Karpas-422 (cell line): ENCODE measurements at places on chromosomes 1 and 21.

- no peak for DNase-seq
- no peaks in the 10 kb centered on the region for H3K36me3 ChIP-seq
- H3K27ac ChIP-seq, result no peak overlapping the region
Measured at GRCh38 chr21:33787431-33787830, 128.2 kb downstream of the ATP5PO start.

- no peaks in the 10 kb centered on the region for H3K36me3 ChIP-seq
- no peak overlapping the region for H3K4me3 ChIP-seq
Measured at GRCh38 chr1:184553845-184554244, 167.0 kb downstream of the C1orf21 start.

GRCh38 chr1:93313026-93313425 lies 32.7 kb upstream of the DR1 start:
- no peak overlapping the region for H3K4me3 ChIP-seq
- H3K4me1 ChIP-seq, result no peaks in the 10 kb centered on the region
- no peaks in the 10 kb centered on the region for H3K27me3 ChIP-seq
- no peak for DNase-seq

- DNase-seq, result peak; percentile 61
- H3K36me3 ChIP-seq, result peaks cover 38% of the 10 kb centered on the region; the same call in 1 of the 2 replicates
- no peaks in the 10 kb centered on the region for H3K27me3 ChIP-seq
- no peak overlapping the region for H3K4me3 ChIP-seq
- peaks cover 25% of the 10 kb centered on the region for H3K4me1 ChIP-seq
- peak overlapping the region; percentile 59 for H3K27ac ChIP-seq
Measured at GRCh38 chr1:35894183-35894582, 11.2 kb downstream of the AGO1 start.

DNA sequence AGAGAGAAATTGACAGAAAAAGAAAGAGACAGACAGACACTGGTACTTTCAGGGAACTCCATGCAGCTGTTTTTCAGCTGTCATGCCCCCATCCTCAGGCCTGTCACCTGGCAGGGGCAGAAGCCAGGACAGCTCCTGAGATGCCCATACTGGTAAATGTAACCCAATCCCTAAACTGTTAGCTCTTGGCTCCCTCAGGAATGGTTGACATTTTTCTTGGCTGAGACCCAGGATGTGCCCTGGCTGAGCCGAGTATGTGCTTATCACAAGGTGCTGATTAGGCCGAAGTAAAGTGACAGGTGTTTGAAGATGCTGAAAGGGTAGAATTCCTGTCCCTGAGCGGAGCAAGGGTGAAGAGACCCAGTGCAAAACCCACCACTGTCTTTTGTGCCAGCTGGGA lies 50.7 kb downstream of the PGM1 start:
- H3K36me3 ChIP-seq, result peaks cover 26% of the 10 kb centered on the region
- DNase-seq, result no peak
- H3K27me3 ChIP-seq, result no peaks in the 10 kb centered on the region
- H3K27ac ChIP-seq, result no peak overlapping the region
- H3K4me1 ChIP-seq, result peaks cover 17% of the 10 kb centered on the region
- H3K4me3 ChIP-seq, result no peak overlapping the region
